A549 treated with RU486 at 1 μM for 4 hours (cell line): ENCODE measurements at places on chromosomes 13 and 19. TPM values are rescaled to one million over a fixed set of nuclear protein-coding genes. Genes with fewer than 3 reads are reported as not detected.

The KCNRG gene
- total RNA-seq = 0.24 to 0.89 TPM (median 0.47 TPM) in 5 replicates

The SPRED3 gene
- 1.9 to 4.0 TPM (median 3.4 TPM) in 5 replicates for total RNA-seq

The PABPC3 gene
- total RNA-seq = 0.07 to 0.22 TPM (median 0.14 TPM) in 5 replicates

The CEACAM20 gene
- 0.05 to 0.14 TPM in 2 of 5 replicates, not detected in the others for total RNA-seq

The TTC9B gene
- total RNA-seq = 0.14 to 0.81 TPM (median 0.51 TPM) in 5 replicates

The OSCAR gene
- 0.20 to 0.59 TPM (median 0.32 TPM) in 5 replicates for total RNA-seq

The TNFSF9 gene
- 4.7 to 8.9 TPM (median 7.0 TPM) in 5 replicates for total RNA-seq

The NPHS1 gene
- total RNA-seq = 0.13 to 0.65 TPM (median 0.36 TPM) in 5 replicates

The PSG3 gene
- total RNA-seq = 0.16 to 0.18 TPM in 2 of 5 replicates, not detected in the others

The EPS8L1 gene
- 4.6 to 5.7 TPM (median 5.2 TPM) in 5 replicates for total RNA-seq

The MLLT1 gene
- 16.2 to 20.2 TPM (median 20.0 TPM) in 5 replicates for total RNA-seq

The CBY2 gene
- not detected in 5 replicates for total RNA-seq
